ENCODE measurements at places on chromosomes 5 and 9. TPM values are rescaled to one million over a fixed set of nuclear protein-coding genes. Genes with fewer than 3 reads are reported as not detected.

DNA sequence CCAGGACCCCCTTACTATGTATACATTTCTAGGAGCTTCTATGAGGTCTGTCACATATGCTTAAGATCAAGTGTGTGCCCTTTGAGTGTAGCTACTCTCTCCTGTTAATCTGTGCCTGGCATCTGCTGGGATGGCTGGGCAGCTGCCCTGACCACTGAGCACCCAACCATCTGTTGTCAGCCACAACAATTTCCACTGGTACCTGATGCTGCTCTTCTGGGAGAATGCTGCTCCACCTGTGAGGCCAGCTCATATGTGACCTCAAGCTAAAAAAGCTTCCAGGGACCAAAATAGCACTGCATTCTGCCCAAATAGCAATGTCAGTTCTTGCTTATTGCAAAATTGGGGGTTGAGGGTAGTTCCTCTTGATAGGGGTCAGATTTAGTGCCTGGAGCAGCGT lies 595.6 kb downstream of the RAB3C start:
- DNase-seq, result no peak

GRCh38 chr9:105539452-105539851 lies 18.5 kb upstream of the FKTN start:
- no peak for DNase-seq

- no peak for DNase-seq
These were observed 131.0 kb upstream of the BRINP1 start for GRCh38 chr9:119500072-119500771.

GRCh38 chr5:163373436-163374084 lies 63.8 kb upstream of the CCNG1 start:
- no peak for DNase-seq

GRCh38 chr9:85142968-85143367 lies 473.4 kb downstream of the NTRK2 start:
- peak; percentile 35 for DNase-seq

DNA sequence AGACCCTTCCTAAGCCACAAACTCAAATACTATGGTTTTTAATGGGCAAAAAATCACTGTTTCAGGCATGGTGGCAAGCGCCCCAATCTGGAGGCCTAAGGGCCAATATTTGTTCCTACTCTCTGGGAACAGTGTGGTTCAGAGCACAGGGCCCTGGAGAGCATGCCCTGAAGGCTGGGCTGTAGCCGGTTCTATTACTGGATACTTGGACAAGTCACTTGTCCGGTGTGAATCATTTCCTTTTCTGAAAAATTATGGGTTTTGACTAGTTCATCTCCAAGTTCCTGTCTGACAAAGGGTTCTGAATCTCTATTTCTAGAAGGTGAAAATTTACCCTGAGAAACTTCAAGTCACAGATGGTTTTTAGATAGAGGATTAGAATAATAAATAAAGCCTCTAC lies 75.0 kb downstream of the OTULIN start:
- DNase-seq, result no peak

DNA sequence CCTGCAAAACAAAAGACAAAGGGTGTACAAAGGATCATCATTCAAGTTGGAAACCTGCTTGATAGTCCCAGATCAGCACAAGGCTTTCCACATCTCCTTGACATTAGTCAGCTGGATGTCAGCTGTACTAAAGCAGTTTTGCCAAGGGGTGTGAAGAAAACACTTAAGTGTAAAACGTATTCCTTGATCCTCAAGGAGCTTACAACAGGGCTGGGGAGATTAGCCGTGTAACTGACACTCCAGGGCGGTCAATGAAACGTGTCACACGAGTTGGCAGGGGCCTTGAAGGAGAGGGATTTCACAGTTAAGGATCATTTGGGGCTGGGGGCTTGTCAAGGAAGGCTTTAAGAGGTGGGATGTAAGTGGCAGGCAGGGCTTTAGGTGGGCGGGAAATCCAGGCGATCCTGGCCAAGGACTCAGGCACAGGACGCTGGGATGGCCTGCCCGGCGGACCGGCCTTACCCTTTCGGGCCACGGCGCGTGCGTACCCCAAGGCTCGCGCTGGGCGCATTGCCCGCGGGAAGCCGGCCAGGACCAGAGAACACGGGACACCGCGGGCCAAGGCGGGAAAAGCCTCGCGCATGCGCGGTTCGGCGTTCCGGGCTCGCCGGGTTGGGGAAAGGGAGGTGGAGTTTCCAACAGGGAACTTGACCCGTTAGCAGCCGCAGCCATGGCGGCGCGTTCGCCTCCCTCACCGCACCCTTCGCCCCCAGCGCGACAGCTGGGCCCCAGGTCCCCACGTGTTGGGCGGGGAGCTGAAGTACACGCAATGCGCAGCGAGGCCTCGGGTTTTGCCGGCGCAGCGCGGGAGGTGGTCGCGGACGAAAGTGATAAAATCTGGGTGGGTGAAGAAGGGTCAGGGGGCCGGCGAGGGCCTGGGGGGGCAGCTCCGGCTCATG lies at the start of gene CNTLN:
Gene CNTLN (plus strand): TSS at position 645 of the 899 bp plus-strand sequence. CDS start 26 bp downstream, at position 671.
- peak; percentile 91 for DNase-seq

DNA sequence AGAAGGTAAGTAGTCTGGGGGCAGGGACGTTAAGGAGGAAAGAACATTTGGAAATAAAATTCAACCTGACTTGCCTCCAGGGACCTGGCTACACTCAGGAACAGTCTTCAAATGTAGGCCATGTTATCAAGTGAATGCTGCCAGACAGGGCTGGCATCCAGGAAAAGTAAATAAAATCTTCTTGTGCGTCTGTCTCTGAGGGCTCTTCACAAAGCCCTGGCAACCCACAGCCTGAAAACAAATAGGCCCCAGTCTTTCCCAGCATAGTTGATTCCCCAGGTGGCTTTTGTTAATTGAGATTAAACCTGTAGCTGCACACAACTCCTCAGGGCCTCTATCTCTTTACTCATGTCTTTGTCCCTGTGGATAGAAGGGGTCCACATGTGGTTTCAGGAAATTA lies 55.4 kb downstream of the STK32A start:
- DNase-seq, result no peak

- no peak for DNase-seq
These were observed 138.6 kb downstream of the NUDT12 start for GRCh38 chr5:103424026-103424425.

- DNase-seq, result no peak
These were observed 344.5 kb downstream of the PRR16 start for GRCh38 chr5:120808606-120809005.

DNA sequence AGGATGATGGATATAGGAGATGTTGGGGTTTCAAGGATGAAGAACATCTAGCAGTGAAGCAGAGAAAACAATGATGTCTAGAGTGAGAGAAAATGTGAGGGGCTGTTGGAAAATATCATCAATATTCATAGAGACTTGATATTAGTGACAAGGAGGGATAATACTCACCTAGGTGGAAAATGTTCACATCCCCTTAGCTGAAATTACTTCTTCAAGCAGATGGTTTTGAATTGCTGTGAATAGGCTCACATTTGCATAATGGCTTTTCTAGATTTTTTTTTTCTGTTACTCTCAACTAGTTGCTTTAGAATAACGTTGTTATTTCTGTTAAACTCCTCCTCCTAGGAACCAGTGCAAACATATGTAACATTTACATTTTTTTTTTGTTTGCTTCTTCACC lies 61.6 kb upstream of the MAP1B start:
- DNase-seq, result no peak

GRCh38 chr9:86669422-86669821 lies 277.9 kb downstream of the GAS1 start:
- no peak for DNase-seq

- DNase-seq, result no peak
These were observed 6.8 kb downstream of the KIF12 start for GRCh38 chr9:114092336-114092735.

DNA sequence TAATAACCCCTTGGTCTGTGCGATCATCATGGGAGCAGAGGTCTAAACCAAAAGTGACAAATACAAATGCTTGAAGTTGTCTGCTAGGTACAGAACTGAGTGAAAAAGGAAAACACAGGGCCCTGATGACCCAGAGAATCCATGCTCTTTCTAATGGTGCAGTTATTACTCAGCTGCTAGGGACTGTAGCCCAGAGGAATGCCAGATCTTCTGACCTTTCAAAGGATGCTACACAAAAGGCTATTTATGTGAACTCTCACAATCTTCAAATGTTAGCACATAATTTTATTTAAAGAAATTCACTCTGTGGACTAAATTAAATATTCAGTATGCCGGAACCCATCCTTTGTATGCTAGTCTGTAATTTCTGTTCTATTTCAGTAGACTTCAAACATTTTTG lies 79.9 kb downstream of the PRR16 start:
- no peak for DNase-seq

GRCh38 chr5:170362656-170363055 lies 26.5 kb downstream of the KCNMB1 start:
- DNase-seq, result peak; percentile 78

- no peak for DNase-seq
These were observed 240.2 kb upstream of the GLRA1 start for GRCh38 chr5:152164860-152165259.

DNA sequence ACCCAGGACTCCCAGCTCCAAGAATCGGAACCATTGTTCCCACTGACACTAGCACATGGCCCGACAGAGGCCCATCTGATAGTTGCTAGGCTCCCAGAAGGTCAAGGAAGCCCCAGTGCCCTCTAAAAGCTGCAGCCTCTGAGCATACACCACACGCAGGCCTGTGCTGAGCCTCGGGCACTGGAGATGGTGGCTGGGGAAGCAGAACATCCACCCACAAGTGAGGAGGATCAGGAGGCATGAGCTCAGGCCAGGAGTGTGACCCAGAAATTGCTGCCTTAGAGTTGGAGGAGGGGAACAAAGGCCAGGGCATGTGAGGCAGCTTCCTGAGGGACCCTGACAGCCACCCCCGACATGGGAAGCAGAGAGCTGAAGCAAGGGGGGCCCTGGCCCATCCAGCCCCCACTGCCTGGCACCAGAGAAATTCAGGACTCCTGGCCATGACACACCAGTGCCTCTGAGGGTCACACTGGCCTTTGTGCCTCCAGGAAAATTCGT lies 21.4 kb downstream of the IPPK start:
- DNase-seq, result no peak

DNA sequence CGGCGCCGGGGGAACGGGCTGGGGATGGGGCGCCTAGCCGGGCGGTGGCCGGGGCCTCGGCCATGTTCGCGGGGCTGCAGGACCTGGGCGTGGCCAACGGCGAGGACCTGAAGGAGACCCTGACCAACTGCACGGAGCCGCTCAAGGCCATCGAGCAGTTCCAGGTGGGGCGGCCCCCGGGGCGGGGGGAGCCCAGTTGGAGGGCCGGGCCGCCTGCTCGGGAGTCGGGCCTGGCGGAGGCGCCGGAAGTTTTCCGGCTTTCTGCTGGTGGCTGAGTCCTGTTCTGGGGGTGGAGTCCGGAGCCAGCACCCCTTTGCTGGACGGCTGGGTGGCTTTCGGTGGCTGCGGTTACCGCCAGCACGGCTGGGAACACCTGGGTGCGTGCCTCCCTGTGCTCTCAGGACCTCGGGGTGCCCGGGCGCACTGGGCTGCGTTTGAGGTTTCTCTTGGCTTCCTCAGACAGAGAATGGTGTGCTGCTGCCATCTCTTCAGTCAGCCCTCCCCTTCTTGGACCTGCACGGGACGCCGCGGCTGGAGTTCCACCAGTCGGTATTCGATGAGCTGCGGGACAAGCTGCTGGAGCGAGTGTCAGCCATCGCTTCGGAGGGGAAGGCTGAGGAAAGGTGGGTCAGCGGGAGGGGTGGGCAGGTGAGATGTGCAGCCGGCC lies 454 bp downstream of the NELFB start:
- DNase-seq, result no peak

DNA sequence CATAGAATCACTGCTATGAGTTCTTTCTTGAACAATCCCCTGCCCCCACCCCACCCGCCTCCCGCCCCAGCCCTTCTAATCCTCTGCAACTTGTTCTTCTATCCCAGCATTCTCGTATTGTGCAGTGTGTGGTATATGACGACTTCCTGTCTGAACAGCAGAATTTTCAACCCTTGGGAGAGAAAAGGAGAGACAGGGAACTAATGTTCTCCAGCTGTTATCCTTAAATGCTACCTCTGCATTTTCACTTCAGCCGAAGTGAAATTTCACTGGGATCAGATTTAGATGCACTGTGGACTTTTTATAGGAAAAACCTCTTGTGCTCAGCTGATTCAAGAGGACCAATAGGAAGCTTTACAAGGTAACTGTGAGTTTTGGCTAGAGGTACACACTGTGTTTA lies 2.2 kb downstream of the FBXL7 start:
- no peak for DNase-seq

- DNase-seq, result no peak
These were observed 23.3 kb upstream of the WDR5 start for GRCh38 chr9:134112561-134112960.

DNA sequence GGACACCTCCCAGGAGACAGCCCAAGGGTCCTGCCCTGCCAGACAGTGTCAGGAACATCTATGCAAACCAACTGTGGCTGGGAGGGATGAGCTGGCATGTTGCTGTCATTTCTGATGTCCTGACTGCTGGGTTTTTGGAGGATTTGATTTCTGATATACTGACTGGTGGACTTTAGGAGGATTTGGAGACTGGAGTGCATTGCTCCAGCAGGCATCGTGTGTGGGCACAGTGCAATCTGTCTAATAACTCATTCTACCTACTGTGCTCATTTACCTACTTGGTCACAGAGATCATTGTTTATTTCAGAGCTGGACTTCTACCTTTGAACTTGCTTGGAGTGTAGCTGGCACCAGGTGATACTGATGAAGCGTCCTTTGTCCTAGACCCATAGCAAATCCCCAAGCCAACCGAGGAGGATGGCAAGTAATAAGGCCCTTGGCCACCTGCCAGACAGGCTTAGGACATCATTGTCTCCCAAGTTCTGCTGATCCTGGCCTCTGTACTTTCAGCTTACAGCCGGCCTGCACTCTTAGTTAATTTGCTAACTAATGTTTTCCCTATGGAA lies 124.3 kb upstream of the ICE1 start:
- peak; percentile 39 for DNase-seq

DNA sequence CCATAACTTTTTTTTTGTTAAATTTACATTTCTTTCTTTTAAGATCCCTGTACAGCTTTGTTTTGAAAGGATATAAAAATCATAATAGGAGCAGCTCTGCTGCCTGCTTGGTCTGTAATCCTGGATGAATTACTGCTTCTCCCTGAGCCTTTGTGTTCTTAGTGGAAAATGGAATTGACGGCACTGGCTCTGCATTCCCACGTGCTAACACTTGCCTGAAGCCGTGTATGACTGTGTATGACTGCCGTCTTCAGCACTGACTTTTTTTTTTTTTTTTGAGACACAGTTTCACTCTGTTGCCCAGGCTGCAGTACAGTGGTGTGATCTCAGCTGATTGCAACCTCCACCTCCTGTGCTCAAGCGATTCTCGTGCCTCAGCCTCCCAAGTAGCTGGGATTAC lies 4.8 kb downstream of the THG1L start:
- DNase-seq, result no peak

The KIF4B gene
- 0.18 TPM for total RNA-seq

The CDX1 gene
- not detected for total RNA-seq

The ENTPD8 gene
- 0.09 TPM for total RNA-seq

The PCDHGA5 gene
- 14.3 TPM for total RNA-seq

The QRFP gene
- total RNA-seq, result not detected

The DNAH5 gene
- total RNA-seq, result 2.6 TPM

The MARCOL gene
- not detected for total RNA-seq

Measured in cerebellum (tissue), 4 donors.